HL-60 (cell line): ENCODE measurements at places on chromosomes 3 and 15.

GRCh38 chr3:162094301-162094700 is 597.7 kb downstream of the OTOL1 start:
- DNase-seq, result no peak

- DNase-seq, result no peak
Measured at GRCh38 chr15:57540736-57541135, 51.0 kb upstream of the MYZAP start.

DNA sequence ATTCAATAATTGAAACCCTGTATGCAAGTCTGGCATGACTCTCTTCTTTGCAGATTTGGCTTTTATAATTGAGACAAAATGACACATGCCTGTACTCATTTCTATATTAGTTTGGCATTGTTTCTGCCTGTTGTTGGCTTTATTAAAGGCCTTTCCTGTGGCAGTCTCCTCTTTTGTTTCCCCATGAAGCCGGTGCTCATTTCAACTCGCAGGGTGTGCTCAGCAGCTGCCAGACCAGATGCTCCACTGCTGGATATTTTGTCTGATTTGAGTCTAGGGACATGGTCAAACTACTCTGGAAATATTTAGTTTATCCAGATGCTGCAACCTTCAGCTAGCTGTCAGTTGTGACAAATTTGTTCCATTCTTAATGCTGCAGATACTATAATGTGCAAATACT is 445.3 kb downstream of the NAALADL2 start:
- DNase-seq, result no peak

DNA sequence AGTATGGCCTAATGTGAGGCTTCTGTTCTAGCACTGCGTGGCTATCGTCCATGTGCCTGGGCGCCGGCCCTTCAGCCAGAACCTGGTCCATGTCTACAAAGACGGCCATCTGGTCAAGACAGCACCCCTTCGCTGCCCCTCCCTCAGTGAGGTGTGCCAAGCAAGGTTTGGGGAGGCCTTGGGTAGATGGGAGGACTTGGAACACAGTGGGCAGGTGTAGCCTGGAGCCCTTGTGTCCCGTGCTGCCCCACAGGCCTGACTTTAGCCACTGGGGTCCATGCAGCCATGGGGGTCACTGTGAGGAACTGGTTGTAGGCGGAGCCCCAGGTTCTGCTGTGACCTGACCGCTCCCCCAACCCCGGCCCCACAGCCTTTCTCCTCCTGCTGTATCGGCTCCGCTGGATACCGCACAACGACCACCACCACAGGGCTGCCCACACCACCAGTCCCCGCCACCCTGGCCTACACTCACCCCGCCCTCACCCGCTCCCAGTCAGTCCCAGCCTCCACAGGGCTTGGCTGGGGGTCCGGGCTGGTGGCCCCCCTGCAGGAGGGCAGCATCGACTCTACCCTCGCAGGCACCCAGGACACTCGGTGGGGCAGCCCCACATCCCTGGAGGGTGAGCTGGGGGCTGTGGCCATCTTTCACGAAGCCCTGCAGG is 16.6 kb downstream of the NBEAL2 start:
- DNase-seq, result no peak

DNA sequence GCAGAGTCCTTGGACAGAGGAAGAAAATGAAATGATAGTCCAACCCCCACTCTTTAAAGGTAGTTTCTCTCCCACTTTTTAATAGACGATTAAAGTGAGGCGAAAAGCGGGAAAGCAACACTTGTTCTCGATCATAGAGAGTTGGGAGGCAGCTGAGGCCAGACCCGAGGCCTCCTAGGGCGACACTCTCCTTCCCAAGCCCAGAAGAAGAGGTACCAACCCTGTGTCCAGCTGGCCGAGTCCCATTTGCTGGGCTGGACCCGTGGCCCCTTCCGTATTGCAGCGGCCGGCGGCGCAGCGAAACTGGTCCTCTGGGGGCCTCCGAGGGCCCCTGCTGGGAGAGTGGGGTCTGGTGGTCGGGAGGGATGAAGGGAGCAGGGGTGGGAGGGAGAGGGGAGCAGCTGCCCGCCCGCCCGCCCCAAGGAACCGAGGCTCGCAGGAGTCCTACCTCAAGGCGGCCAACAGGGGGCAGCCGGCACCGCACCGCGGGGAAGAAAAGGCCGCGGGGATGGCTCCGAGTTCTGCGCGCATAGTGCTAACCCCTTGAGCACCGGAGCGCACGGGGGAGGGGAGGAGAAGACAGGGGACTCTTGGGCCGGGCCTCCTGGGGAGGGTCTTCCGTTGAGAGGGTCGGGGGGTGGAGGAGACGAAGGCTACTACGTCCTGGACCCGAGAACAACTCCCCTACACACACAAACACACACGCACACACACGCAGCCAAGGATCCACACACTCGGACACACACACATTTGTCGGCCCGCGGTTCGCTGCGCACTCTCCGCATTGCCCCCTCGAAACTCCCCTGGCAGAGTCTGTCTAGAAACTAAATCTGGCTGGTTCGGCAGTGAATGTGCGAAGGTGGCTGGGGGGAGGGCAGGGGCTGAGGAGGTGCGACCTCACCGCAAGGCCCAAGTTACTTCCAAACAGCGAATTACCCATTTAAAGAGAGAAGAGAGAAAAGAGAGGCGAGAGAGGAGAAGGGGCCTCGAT is 2.0 kb downstream of the WNT5A start:
- peak; percentile 39 for DNase-seq

DNA sequence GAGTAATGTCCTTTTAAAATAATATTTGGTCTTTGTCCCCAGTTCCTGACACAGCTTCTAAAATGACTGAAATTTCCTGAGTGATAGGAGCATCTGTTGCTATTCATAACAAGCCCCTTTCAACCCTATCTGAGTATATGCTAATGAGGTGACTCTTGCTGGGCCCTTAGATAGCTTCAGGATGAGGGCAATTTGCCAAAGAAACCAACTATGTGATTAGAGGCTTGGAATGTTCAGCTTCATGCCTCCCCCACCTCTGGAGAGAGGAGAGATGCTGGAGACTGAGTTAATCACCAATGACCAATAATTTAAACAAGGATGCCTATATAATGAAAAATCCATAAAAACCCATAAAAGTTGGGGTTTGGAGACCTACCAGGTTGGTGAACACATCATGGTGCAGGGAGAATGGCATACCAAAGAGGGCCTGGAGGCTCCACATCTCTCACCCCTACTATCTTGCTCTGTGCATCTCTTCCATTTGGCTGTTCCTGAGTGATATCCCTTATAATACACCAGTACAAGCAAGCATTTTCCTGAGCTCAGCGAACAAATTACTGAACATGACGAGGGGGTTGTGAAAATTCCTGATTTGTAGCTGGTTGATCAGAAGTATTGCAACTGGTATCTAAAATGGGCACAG is 189.2 kb downstream of the ECT2 start:
- no peak for DNase-seq

DNA sequence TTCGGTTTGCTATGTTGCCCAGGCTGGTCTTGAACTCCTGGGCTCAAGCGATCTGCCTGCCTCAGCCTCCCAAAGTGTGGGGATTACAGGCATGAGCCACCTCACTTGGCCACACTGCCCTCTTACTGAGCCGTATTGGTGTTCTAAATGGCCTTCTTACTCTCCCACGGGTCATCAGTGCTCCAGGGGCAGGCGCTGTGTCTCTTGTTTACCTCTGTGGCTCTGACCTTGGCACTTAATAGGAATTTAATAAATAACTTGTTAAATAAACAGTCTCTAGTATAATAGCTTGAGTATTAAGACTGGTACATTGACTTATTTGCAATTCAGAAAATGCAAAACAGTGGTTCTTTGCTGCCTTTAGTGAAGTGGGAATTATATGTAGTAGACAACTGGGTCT is 13.7 kb downstream of the FLNB start:
- DNase-seq, result no peak

DNA sequence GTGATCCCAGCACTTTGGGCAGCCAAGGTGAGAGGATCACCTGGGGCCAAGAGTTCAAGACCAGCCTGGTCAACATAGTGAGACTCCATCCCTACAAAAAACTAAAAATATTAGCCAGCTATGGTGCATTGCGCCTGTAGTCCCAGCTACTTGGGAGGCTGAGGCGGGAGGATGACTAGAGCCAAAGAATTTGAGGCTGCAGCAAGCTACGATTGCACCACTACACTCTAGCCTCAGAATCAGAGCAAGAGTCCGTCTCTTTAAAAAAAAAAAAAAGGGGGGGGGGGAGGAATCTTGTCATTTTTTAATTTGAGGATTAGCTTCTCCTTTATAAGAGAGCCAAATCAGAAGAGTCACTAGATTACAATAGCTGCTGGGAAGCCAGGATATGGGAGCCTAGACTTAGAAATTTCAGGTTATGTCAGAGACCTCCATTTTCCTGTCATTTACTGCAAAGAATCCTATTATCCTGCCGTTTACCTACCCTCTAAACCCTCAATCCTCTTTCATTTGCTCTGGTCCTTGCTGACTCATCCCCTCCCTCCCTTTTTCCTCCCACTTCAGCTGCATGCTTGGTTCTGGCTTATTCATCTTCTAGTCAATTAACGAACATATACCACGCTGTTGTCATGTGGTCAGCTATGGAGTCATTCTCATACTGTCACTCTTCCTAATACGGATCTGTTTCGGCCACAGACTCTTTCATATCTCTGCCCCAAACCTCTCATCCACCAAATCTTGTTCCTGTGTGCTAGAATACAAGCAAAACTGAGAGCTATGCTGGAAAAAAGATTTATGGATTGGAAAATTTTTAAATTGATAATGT is 83.8 kb upstream of the PPIB start:
- peak; percentile 48 for DNase-seq

- no peak for DNase-seq
Measured at GRCh38 chr3:189049458-189050236, 122.1 kb upstream of the TPRG1 start.

DNA sequence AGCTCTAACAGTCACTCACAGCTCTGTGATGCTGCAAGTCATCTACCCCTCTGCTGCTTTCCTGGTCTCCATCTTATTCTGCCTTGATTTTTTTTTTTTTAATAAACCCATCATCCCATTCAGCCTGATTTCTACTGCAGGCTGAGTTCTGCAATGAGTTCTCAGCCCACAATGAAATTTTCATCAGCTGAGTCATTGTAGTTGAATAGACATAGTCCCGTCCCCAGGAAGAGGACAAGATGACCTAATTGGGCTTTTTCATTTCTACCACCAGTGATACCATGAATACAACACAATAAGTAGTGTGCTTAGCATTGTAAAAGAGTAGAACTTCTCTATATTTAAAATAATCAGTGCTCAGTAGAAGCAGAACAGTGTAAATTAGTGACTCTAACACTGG is 59.3 kb downstream of the C3orf85 start:
- no peak for DNase-seq

GRCh38 chr3:28295898-28296490 is 52.5 kb upstream of the ZCWPW2 start:
- DNase-seq, result no peak
